B cell (primary cell): ENCODE measurements at places on chromosomes 1 and 21. TPM values are rescaled to one million over a fixed set of nuclear protein-coding genes. Genes with fewer than 3 reads are reported as not detected.

GRCh38 chr1:151943591-151943990 is 34.3 kb upstream of the THEM4 start:
- H3K36me3 ChIP-seq = no peaks in the 10 kb centered on the region
- no peak for DNase-seq
- H3K27me3 ChIP-seq = no peaks in the 10 kb centered on the region
- H3K27ac ChIP-seq = no peak overlapping the region
- no peak overlapping the region for H3K4me3 ChIP-seq

- no peak overlapping the region for H3K27ac ChIP-seq
- no peaks in the 10 kb centered on the region for H3K27me3 ChIP-seq
- no peak for DNase-seq
- H3K4me3 ChIP-seq = no peak overlapping the region
Measured at GRCh38 chr1:94650301-94650700, 108.7 kb upstream of the F3 start.

PLA2G5 gene
- not detected in 2 replicates for total RNA-seq

KRTAP21-2 gene
- not detected in 2 replicates for total RNA-seq

GRCh38 chr1:151143057-151143435 is 3.4 kb downstream of the SEMA6C start:
- no peak overlapping the region for H3K4me3 ChIP-seq
- no peak for DNase-seq
- no peaks in the 10 kb centered on the region for H3K36me3 ChIP-seq
- peaks cover 15% of the 10 kb centered on the region for H3K4me1 ChIP-seq

DNA sequence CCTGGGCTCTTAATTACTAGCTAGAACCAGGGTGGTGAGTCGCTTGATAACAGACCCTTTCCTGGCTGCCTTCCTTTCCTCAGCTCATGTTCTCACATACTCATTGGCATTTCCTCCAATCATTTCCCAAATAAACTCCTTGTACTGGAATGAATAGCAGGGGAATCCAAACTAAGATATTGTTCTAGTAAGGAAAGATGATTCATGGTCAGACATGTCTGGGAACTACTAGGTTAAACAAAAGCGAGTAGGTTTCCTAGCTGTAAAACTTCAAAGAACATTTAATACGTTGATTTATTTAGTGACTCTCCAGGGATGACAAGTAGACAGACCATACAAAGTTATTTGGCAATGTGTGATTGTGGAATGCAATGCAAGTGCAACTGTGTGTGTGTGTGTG is 121.2 kb upstream of the KCNJ6 start:
- H3K27ac ChIP-seq = no peak overlapping the region
- no peaks in the 10 kb centered on the region for H3K36me3 ChIP-seq
- H3K4me3 ChIP-seq = no peak overlapping the region

DNA sequence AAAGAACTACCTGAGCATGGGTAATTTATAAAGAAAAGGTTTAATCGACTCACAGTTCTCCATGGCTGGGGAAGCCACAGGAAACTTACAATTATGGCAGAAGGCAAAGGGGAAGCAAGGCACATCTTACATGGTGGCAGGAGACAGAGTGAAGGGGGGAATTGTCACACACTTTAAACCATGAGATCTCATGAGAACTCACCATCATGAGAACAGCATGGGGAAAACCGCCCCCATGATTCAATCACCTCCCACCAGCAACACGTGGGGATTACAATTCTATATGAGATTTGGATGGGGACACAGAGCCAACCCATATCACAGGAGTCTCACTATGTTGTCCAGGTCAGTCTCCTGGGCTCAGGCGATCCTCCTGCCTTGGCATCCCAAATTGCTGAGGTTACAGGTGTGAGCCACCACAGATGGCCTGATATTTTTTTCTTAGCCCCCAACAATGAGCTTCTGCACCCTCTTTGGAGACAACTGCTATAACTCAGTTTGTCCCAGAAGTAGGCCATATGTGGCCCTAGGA is 22.5 kb upstream of the MORC3 start:
- peak; percentile 25 for DNase-seq
- peak overlapping the region; percentile 97 for H3K27ac ChIP-seq
- no peaks in the 10 kb centered on the region for H3K27me3 ChIP-seq
- peaks cover 20% of the 10 kb centered on the region for H3K36me3 ChIP-seq
- no peak overlapping the region for H3K4me3 ChIP-seq
- peaks cover 46% of the 10 kb centered on the region for H3K4me1 ChIP-seq

- no peak overlapping the region for H3K27ac ChIP-seq
- H3K27me3 ChIP-seq = no peaks in the 10 kb centered on the region
- no peak for DNase-seq
- no peak overlapping the region for H3K4me3 ChIP-seq
Measured at GRCh38 chr1:208931936-208932335, 651.6 kb upstream of the CAMK1G start.

DNA sequence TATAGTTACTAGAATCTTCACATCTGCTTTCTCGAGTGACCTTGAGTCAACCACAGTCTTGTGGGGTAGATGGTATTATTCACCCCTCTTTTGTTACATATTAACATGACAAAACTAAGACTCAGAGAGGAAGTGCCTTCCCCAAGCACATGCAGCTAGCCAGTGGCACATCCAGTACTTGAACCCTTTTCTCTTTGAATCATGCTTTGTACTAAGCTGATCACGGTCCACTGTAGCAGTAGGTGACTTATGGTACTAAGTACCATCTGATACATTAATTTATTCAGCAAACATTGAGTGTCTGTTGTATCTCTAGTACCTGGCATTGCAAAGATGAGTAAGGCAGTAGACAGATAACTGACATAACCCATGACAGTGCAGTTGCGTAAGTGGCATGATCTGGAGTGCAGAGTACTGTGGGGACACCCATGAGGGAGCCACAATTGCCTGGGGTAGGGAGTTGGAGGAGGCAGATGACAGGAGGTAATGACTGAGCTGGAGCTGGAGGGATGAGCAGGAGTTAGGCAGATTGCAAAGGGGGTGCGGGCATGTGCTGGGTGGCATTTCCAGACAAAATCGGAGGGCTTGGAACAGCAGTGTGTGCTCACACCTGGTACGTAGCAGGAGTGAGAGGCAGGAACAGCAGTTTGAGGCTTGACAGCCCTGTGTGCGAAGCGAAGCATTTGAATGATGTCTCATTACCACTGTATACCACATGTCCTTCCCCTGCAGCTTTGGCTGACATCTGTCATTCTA is 29.8 kb downstream of the UCK2 start:
- peaks cover 3% of the 10 kb centered on the region for H3K4me1 ChIP-seq
- no peaks in the 10 kb centered on the region for H3K36me3 ChIP-seq
- H3K27ac ChIP-seq = no peak overlapping the region

DNA sequence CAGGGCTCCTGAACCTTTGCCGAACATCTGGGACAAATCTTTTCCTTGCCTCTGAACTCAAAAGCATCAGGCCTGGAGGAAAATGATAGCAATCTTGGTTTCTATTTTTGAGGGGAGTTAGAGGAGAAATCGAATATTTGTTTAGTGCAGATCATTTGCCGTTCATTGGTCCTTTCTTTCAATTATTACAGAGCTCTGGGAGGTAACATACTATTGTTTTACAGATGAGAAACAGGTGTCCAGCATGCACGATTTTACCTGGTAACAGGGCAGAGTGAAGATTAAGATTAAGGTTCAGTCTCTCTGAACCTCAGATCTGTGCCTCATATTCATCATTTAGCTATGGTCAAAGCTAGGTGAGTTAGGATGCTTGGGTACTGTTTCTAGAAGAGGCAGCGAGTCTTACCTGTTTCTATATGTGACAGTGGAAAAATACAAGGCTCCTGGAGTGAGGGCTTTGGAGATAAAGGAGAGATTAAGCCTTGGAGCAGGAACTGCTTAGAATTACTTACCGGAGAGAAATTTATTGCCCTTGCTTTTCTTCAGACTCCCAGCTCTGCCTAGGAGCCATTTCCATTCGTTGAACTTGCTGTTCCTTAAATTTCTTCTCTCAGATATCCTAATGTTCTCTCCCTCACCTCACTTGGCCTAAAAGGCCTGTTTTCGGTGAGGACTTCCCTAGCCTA is 1.4 kb downstream of the PRCC start:
- H3K4me3 ChIP-seq = peak overlapping the region; percentile 97
- DNase-seq = no peak
- peaks cover 1% of the 10 kb centered on the region for H3K36me3 ChIP-seq

DNA sequence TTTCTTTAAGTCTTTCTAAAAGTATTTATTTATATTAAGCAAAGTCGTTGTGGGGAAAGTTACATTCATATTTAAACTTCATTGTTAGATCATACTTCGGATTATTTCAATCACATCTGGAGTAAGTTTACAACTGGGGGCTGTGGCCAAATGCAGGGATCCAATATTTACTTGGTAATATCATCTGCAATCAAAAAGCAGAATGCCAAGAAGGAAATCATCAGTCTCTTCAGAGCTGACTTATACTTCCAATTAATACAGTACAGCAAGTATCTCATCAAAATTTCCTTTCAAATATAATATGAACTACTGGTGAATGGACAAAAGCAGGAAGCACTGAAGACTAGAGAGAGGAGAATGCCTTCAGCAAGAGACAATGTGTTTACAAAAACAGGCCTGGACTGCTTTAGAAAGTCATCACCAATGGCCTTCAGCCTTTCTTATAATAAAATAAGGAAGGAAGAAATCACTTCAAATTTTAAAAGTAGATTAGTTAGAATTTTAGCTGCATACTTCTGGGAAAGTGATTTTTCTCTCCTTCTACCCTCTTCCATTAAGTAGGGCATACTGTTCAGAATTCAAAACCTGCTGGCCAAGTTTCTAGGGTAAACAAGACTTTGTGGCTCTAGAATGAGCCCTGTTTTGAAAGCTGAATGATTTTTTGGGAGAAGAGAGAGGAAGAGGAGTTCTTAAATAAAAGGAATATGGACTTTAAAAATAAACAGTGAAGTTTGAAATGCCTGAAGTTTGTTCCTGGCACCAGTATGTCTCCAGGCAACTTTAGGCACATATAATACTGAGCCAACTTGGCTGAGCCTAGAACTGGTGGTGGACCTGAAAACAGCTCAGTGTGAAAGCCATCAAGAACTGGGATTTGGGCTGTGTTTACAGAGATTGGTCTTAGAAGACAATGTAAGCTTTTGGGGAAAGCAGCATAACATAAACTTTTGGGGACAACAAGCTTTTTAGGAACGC is 22.2 kb upstream of the MYOC start:
- H3K27me3 ChIP-seq = no peaks in the 10 kb centered on the region
- no peaks in the 10 kb centered on the region for H3K36me3 ChIP-seq
- no peak for DNase-seq
- H3K4me3 ChIP-seq = no peak overlapping the region
- no peak overlapping the region for H3K27ac ChIP-seq
- no peaks in the 10 kb centered on the region for H3K4me1 ChIP-seq

DNA sequence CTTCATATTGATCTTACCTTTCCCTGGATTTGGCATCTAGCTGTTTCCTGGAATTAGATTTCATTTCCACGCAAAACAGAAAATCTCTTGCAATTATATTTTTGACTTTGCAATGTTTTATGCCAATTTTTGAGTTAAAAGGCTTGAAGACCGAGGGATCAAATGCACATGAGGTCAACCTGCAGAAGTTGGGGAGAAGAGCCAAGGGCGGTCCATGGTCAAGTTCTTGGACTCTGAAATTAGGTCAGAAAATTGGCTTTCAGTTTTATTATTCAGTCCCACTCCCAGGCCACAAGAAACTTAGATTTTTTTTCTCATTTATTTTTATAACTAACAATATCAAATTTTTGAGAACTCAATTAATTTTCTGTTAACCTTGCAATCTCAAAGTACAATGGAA is 499.1 kb upstream of the USP24 start:
- H3K27me3 ChIP-seq = no peaks in the 10 kb centered on the region
- DNase-seq = no peak
- no peak overlapping the region for H3K27ac ChIP-seq
- no peaks in the 10 kb centered on the region for H3K4me1 ChIP-seq
- H3K36me3 ChIP-seq = no peaks in the 10 kb centered on the region
- no peak overlapping the region for H3K4me3 ChIP-seq

- H3K4me1 ChIP-seq = no peaks in the 10 kb centered on the region
- no peak overlapping the region for H3K27ac ChIP-seq
- no peak for DNase-seq
- no peaks in the 10 kb centered on the region for H3K27me3 ChIP-seq
- H3K36me3 ChIP-seq = no peaks in the 10 kb centered on the region
Measured at GRCh38 chr1:117244971-117245370, 34.2 kb upstream of the VTCN1 start.

OR2L3 gene
- total RNA-seq = 0.10 TPM in 1 of 2 replicates, not detected in the other

IRF6 gene
- 0.95 and 1.1 TPM in 2 replicates for total RNA-seq

GRCh38 chr1:119068427-119068826 is 72.0 kb downstream of the WARS2 start:
- DNase-seq = no peak
- no peaks in the 10 kb centered on the region for H3K4me1 ChIP-seq
- no peaks in the 10 kb centered on the region for H3K27me3 ChIP-seq
- H3K27ac ChIP-seq = no peak overlapping the region
- no peaks in the 10 kb centered on the region for H3K36me3 ChIP-seq
- no peak overlapping the region for H3K4me3 ChIP-seq

DNA sequence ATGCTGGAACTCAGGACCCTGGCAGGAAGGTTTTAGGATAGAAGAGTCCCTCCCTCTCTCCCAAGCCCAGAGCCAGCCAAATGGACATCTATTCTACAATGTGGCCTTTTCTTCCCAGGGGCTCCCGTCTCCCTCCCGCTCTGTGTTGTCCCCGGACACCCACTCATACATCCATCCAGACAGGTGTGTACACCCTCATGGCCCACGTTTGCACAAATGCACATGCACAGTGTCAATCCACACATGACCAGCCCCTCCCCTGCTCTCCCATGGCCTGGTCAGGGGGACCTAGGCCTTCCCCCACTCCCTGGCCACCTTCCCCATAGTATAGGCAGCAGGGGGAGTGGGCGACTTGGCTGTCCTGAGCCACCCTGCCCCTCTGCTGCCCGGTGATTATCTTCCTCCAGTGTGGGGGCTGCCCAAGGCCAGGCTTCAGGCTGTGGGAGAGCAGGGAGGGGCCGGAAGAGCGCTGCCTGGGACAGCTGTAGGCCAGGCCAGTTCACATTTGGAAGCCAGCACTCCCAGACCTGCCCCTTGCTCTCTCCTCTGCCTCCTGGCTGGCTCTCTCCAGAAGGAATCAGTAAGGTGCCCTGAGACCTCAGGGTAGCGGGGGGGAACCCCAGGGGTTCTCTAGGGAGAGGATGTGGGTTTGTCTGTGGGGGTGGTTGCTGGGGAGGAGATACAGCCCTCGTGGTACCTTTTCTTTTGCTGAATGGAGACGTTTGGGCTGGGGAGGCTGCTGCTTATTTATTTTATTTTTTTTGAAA is 4.1 kb upstream of the PTPN7 start:
- no peak overlapping the region for H3K27ac ChIP-seq
- peak; percentile 90 for DNase-seq
- H3K36me3 ChIP-seq = no peaks in the 10 kb centered on the region
- peaks cover 66% of the 10 kb centered on the region for H3K4me1 ChIP-seq

- no peaks in the 10 kb centered on the region for H3K27me3 ChIP-seq
- H3K4me3 ChIP-seq = no peak overlapping the region
- no peaks in the 10 kb centered on the region for H3K4me1 ChIP-seq
- H3K36me3 ChIP-seq = peaks cover 3% of the 10 kb centered on the region
Measured at GRCh38 chr1:180028864-180029263, 74.3 kb downstream of the CEP350 start.
